Activated naive CD8-positive, alpha-beta T cell treated with anti-CD3 and anti-CD28 coated beads for 36 hours (primary cell): ENCODE measurements at places on chromosomes 1 and 21. TPM values are rescaled to one million over a fixed set of nuclear protein-coding genes. Genes with fewer than 3 reads are reported as not detected.

GBP3 gene
- total RNA-seq = 9.7 TPM

- no peak for DNase-seq
Observed at GRCh38 chr1:60017508-60018205, 55.9 kb downstream of the C1orf87 start.

DNA sequence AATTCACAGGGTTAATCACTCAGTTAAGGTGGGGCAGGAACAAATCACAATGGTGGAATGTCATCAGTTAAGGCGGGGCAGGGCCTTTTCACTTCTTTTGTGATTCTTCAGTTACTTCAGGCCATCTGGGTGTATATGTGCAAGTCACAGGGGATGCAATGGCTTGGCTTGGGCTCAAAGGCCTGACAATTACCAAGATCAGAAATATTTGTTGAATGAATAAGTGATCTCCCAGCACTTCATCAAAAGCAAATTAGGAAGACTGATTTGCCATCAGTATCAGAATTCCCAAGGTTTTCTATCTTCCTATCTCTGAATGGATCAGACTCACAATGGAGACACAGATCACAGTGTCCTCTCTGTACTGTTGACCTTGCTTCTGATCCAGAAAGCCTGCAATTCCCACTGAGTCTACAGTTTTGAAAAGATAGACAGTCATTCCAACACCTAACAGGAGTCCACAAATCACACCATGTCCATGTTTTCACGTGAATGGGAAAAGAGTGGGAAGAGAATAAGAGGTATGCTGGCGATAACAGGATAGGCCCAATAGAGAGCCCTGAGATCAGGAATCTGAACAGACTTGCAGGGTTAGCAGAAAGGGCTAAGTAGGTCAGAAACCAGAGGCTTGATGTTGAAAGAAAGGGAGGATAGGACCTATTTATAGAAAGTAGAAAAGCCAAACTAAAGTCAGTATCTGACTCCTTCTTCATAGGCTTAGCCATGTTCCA lies 75.3 kb downstream of the KCNK1 start:
- DNase-seq = no peak

DNA sequence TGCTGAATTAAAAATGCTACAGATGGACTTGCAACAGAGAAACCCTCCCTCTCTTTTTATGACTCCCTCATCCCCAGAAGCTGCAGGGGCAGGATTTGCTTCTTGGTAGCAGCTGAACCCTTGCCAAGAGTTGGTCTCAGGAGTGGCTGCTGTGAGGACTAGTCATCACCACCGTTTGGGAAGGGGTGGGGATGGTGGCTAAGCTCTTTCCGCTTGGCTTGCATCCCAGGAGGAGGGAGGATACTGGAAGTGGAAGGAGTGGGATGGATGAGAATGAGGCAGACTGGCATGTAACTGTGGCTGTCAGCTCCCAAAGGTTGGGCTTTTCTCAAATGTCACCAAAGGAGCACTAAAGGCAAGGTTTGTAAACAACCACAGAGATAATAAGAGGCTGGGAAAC lies 50.8 kb upstream of the COL24A1 start:
- DNase-seq = no peak

DNA sequence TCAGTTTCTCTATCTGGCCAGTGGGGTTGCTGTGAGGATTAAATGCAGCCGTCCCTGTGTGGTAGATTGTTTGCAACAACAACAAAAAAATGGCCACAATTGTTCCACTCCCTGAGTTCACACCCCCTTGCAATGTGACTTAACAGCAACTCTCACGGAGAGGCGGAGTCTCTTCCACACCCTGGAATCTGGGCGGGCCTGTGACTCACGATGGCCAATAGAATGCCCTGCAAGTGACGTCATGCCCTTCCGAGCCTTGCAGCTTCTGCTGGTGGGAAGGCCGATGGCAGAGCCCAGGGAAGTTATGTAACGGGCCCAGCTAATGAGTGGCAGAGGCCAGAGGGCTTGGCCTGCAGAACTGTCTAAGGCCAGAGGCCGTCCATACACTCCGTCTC lies 87.9 kb downstream of the RIPK4 start:
- DNase-seq = no peak
